Stimulated activated CD4-positive, alpha-beta T cell treated with anti-CD3 and anti-CD28 coated beads, Interleukin-15, amount 100 ng/mL, for 1 hour (primary cell): ENCODE measurements at places on chromosomes 6 and 20.
A peak's percentile ranks its signal among the peaks of the same experiment; 100 is the strongest.

GRCh38 chr6:13924146-13924948 is 405 bp upstream of the RNF182 start:
- peak; percentile 14 for DNase-seq

DNA sequence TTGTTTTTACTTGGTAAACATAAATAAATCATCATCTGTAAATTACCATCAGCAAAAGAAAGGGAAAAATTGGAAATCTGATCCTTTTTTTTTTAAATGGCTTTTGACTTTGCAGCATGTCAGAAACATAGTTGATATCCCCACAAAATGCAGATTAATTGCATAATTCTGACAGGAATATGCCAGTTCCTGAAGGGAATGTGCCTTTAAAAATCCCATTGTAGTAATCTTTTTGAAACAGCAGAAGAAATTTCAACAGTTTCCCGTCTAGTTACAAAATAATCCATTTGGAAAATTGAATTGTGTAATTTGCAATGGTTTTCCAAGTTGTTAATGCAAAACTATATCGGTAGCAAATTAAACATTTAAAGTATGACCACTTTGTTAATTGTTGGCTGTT is 95.2 kb downstream of the DOK5 start:
- DNase-seq = no peak

GRCh38 chr20:48616481-48616880 is 211.3 kb downstream of the PREX1 start:
- no peak for DNase-seq

DNA sequence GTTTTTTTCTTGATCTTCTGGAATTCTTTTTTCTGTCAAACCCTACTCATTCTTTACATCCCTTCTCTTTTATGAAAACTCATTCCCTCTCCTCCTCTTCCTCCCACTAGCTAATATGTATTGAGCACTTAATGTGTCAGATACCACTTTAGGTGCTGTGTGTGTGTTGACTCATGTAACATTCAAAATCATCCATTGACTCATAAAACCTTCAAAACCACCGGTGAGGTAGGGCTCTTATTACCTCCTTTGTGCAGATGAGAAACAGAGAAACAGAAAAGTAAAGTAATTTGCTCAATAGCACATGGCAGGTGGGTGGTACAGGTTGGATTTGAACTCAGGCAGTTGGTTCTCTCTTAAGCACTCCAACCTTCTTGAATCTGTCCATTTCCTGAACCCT is 136.3 kb upstream of the NEDD9 start:
- no peak for DNase-seq
